ENCODE measurements at places on chromosomes 4 and X.
A peak's percentile ranks its signal among the peaks of the same experiment; 100 is the strongest.

- DNase-seq = no peak
These were observed 34.7 kb downstream of the CCKAR start for GRCh38 chr4:26455571-26455970.

DNA sequence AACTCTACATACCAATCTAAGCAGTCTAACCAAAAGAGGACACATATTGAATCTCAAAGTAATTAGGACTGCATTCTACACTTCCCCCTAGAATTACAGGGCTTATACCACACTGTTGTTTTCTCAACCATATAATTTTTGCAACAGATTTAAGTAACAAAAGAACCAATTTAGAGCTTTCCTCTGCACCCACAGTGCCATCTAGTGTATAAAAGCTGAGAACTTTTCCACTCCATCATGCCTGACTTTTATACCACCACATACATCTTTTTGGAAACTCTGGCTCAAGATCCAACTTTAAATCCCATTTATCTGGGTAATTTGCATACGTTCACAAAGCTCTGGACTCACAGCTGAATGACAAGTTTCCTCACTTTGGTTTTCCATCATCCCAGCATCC, 99.5 kb downstream of the EFHC2 start:
- no peak for DNase-seq

- no peak for DNase-seq
These were observed 329.5 kb downstream of the KCTD8 start for GRCh38 chr4:44118971-44119680.

DNA sequence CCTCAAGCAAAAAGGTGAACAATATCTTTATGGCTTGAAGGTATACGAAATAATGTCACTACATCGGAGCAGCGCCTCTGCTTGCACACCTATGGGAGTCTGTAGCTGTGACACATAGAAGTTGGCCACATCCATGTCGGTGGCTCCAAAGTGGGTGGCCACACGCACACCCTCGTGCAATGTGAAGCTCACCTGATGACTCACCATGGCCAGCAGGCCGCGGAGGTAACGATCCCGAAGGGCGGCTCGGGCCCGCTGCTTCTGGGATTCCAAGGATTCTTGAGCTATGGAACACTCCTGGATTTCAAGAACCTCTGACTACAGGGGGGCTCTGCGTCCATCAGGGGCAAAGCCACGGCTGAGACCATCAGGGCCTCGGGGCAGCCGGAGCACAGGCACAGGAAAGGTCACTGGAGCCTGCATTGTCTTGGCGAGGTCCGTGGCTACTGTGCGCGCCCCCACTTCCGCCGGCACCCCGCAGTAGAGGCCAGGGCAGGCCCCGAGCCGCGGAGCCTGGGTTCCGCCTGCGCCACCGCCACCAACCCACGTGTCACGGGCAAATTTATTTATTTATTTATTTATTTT, 25.2 kb downstream of the NYX start:
- DNase-seq = no peak

GRCh38 chrX:40719218-40719617, 16.1 kb downstream of the MED14 start:
- no peak for DNase-seq

DNA sequence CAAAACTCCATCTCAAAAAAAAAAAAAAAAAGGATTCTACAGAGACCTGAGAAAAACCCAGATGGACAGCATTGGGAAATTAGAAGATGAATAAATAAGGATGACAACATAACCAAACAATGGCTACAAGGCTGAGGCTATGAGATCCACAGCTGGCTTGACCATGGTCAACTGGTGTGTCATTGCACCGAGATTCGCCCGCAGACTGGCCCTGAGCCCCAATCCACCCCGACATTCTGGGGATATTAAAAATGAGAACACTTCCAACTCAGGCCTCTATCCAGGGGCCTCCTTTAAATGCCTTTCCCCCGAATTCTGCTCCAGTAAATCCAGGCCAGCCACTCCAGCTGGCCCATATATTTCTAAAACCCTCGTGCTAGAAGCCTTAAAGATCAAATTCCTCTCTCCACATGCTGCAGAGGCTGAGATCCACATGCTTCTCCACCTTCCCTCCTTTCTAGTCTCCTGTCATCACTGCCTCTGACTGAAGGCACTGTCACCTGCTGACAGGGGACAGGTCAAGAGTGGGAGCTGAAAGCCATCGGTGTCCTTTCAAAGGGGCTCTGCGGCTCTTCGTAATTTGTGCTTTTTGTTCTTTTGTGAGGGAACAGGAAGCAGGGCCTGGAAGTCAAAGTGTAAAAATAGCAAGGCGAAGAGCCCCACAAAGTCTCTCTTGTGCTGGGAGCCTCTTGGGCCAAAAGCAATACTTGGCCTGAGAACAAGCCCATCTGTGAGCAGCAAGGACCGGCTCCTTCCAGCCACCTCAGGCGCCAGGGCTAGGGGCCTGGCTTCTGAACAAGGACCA, 203.7 kb downstream of the NSUN7 start:
- DNase-seq = no peak

GRCh38 chr4:152062936-152063620, 302.3 kb upstream of the GATB start:
- no peak for DNase-seq

DNA sequence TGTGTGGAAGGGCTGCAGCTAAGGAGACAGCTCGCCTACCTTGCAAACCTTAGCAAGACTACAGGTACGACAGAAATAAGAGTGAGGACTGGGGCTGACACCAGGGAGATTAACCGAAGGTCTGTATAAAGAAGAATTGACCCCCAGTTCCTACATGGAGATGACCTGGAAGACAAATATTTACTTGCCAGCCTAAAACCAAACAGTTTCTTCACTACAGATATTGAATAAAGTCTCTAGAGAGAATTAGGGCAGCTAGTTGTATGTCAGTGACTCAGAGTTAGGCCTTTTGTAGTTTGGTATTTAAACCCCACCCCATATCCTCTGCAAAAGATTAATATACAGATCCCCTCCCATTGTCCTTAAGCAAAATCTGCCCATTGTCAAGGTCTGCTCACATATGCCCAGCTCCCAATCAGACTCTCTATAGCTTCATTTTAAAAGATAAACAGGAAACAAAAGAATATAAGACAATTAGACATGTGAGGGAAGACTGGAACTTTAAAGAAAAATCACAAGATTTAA, 28.1 kb upstream of the FRMPD3 start:
- DNase-seq = no peak

DNA sequence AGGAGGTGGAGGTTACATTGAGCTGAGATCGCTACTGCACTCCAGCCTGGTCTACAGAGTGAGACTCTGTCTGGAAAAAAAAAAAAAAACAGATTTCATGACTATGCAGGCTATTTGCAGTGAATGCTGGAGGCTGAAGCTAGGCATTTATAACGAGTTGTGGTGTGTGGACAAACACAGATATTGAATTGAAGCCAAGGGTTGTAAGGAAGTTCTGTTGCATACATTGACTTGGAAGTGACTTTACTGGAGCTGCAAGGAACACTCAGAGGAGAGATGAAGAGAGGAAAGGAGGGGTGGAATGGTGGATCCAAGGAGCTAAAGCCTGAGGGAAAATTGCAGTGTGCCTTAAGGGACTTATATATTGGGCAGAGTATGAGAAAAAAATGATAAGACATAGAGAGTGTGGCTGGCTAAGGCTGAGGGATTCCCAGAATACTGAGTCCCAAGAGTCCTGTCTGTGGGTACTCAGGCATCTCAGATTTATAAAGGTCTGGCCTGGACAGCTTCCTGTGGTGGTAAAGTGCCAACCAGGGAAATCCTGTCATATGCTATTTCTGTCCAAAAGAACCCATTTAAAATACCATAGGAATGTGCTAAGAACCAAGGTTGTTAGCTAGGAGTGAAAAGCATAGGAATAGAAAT, 87.8 kb upstream of the GUCY1A1 start:
- DNase-seq = no peak

DNA sequence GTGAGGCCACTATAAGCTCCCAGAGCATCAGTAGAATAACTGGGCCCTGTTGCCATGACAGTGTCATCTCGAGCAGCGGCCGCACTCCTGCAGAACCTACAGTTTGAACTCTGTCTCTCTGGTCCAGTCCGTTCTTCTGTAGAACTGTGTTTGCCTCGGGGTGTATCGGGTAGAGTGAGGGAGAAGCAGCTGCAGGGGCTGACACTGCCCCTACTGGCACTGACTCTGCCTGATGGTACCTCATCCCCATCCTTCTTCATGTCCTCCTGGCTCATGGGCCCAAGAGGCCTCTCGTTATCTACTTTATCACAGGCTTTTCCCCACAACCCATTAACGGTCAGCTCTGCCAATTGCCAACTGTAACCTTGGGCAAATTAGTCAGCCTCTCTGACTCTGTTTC, 96.5 kb downstream of the NPNT start:
- DNase-seq = no peak

GRCh38 chr4:34280131-34280530, 1964.2 kb downstream of the ARAP2 start:
- DNase-seq = no peak

- DNase-seq = no peak
These were observed 73.6 kb upstream of the DHX15 start for GRCh38 chr4:24657768-24658617.

DNA sequence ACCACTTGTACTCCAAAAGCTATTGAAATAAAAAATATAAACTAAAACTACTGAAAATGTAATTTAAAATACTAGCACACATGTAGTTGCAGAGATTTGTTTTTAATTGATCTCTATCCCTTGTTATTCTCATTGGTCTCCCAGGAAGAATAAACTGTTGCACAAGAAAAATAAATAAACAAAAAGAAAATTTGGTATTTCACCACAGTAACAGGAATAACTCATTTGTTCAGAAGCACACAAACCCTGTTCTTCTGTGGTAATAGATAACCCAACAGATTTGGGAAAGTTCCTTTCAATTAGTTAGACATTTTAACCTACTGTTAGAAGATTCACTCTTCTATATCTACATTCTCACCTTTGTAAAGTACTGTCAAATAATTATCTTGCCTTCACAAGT, 70.9 kb upstream of the APOOL start:
- DNase-seq = no peak

- DNase-seq = no peak
These were observed 129.7 kb downstream of the RAPGEF2 start for GRCh38 chr4:159232465-159233106.

DNA sequence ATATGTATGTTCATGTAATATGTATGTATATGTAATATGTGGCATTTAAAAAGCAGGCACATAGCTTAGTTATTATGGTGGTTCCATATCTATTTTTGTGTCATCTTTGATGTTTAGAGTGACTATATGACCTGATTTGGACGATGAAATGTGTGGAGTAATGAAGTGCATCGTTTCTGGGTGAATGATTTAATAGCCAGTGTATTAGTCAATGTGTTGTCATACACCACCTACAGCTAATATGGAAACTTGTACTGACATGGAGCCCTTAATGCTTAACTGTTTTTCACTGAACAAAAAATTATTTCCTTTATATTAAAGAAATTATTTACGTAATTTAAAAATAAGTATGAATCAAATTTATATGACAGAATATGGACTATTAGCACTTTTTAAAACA, 292.3 kb upstream of the FSTL5 start:
- DNase-seq = no peak

DNA sequence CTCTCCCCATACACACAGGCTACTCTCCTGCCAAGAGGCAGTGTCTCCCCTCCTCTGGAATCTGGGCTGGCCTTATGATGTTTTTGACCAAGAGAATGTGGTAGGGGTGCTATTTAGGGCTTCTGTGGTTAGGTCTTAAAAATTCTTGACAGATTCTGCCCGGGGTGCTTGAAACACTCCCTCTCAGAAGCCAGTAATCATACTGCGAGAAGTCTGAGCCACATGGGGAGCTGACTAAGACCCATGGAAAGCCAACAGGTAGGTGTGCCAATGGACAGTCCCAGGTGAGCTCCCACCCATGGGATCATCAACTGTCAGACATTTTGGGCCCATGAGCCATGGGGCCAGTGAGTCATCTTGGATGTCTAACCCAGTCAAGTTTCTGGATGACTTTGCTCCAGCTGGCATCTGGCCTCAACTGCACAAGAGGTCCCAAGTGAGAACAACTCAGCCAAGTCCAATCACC, 315.7 kb downstream of the FBXW7 start:
- DNase-seq = no peak

DNA sequence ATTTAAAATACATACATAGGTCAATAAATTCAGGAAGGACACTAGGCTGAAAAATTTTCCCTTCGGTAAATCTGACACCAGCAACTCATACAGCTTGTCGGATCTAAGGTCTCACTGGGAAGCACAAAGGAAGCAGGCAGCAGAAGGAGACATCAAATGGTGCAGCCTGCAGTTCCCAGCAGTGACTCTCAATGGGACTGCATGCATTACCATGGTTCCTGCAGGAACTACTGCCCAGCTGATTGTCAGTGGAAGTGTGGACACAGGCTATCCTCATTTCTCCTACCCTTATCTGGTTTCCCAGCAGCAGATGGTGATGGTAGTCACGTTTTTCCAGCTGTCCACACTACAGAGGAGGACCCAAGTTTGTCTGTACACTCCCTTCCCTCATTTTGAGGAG, 113.3 kb downstream of the PPP1R2C start:
- DNase-seq = peak; percentile 59

- DNase-seq = no peak
These were observed 372.6 kb downstream of the FBXO8 start for GRCh38 chr4:173910891-173911290.

DNA sequence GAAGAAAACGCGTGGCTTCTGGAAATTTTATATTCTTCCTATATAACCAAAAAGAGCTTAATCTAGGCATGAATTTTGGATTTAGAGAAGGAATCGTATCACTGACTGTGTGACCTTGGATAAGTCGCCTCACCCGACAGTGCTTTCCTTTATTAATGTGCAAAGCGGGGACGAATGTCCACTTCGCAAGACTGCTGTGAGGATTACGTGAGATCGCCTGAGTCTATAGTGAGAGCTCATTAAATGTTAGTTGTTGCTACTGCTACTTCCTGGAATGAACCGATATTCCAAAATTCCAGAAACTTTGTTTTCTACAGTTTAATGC, 448 bp upstream of the TBC1D8B start:
- no peak for DNase-seq

- no peak for DNase-seq
These were observed 29.1 kb downstream of the ZNF185 start for GRCh38 chrX:152926923-152927322.

DNA sequence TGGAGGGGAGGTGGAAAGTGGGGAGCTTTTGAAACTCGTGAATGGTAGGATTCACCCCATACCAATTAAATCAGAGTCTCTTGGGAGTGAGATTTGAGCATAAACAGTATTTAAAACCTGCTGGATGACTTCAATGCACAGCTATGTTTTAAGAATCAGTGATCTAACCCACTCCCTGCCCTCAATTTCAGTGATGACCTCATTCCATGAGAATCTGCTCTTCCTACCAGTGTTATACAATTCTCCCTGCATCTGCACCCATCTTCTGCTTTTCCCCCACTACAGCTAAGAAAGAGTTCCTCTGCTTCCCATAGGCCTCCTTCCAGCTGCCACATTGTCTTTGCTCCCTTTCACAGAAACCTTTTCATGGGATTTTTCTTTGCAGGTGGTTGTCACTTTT, 18.3 kb upstream of the H2AZ1 start:
- no peak for DNase-seq

DNA sequence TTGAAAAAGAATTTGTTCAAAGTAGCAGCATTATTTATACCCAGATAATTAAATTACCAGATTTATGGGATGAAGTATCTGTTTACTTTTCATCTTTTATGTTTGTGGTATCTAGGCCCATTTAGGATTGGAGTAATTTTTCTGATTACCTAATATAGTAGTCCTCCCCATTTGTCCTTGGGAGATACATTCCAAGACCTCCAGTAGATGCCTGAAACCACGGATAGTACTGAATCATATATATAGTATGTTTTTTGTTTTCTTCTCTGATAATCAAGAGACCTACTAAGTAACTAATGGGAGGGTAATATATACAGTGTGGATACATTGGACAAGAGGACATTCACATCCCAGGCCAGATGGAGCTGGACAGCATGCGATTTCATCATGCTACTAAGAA, 30.7 kb upstream of the PTPN13 start:
- no peak for DNase-seq

Measured in NCI-H524 treated with DMSO at 0.1 percent for 48 hours (cell line).